ENCODE measurements at places on chromosomes 1 and 21. TPM values are rescaled to one million over a fixed set of nuclear protein-coding genes. Genes with fewer than 3 reads are reported as not detected.

AMY1A gene
- total RNA-seq, result not detected

DNA sequence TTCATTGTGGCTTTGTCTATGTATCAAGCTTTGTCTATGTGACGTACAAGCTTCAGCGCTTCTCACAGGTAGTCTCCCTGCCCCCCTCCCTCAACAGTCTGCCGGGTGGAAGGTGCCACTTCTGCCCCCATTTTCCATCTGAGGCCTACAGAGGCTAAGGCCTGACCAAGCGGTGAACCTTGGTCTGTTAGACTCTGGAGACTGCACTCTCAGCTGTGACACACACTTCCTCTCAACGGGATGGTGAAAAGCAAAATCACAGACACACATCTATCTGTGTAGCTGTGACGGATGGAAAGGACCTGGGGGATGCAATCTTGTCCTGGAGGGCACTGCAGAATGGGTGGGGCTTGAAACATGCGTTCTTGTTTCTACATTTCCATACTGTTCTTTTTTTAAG, 152.9 kb upstream of the EDN2 start:
- no peaks in the 10 kb centered on the region for H3K4me1 ChIP-seq
- no peak overlapping the region for H3K27ac ChIP-seq
- DNase-seq, result no peak
- H3K36me3 ChIP-seq, result no peaks in the 10 kb centered on the region
- H3K4me3 ChIP-seq, result no peak overlapping the region
- H3K27me3 ChIP-seq, result no peaks in the 10 kb centered on the region

DNA sequence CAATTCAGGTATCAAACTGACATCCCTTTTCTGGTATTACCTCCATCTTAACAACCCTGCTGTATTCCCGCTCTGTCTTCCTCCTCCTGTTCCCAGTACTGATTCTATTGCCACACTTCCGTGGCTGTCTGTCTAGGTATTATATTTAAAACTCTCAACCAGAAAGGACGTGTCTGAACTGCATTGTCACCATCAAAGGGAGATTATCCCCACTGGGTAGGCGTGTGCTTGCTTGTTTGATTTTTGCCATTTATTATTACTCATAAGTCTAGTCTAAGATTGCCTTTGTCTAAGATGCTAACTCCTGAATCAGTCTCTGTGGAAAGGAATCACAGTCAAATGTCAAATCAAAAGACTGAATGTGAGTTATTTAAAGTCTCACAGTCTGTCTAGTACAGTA, 650.1 kb downstream of the KCNT2 start:
- H3K4me1 ChIP-seq, result no peaks in the 10 kb centered on the region
- no peaks in the 10 kb centered on the region for H3K27me3 ChIP-seq
- H3K27ac ChIP-seq, result no peak overlapping the region

DNA sequence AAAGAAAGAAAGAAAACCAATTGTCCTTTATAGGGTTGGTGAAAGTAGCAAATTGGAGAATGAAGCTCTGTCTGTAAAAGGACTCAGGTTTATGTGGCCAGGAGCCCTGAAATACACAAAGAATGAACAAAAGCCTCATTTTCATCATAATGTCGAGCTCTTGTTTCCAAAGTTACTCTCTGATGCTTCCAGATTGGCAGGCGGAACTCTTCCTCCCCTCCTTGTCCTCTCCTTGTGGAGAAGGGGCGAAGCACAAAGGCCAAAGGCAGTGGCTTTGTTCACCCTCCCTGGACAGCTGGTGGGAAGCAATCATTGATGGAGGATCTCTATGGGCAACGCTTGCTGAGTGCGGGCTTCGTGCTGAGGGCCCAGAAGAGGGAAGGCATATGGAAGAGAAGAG, 5.6 kb downstream of the CA6 start:
- H3K27me3 ChIP-seq, result no peaks in the 10 kb centered on the region
- no peaks in the 10 kb centered on the region for H3K36me3 ChIP-seq
- no peak overlapping the region for H3K4me3 ChIP-seq
- DNase-seq, result no peak
- no peak overlapping the region for H3K27ac ChIP-seq
- H3K4me1 ChIP-seq, result no peaks in the 10 kb centered on the region

GRCh38 chr1:192691041-192691440, 55.1 kb downstream of the RGS13 start:
- no peaks in the 10 kb centered on the region for H3K4me1 ChIP-seq
- H3K27me3 ChIP-seq, result no peaks in the 10 kb centered on the region
- no peak overlapping the region for H3K27ac ChIP-seq
- no peak overlapping the region for H3K4me3 ChIP-seq
- DNase-seq, result no peak
- no peaks in the 10 kb centered on the region for H3K36me3 ChIP-seq

DNA sequence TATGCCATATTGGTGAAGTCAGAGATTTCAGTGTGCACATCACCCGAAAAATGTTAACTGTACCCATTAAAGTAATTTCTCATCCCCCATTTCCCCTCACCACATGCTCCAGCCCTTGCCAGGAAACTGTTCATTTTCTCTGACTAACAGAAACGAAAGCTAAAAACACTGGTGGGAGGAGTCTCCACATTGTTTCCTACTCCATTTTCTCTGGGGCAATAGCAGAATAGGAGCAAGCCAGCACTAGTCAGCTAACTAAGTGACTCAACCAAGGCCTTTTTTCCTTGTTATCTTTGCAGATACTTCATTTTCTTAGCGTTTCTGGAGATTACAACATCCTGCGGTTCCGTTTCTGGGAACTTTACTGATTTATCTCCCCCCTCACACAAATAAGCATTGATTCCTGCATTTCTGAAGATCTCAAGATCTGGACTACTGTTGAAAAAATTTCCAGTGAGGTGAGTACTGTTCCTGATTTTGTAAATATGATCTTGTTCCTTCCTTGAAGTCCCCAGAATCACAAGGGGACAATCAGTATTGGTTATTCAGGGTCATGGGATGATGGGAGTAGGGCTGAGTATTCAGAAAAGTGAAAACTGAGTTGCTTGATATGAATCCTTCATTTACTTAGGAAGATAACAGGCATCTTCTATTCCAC, at the start of gene IFI16:
Gene IFI16, plus strand, starts transcription at position 204 of the 658 bp plus-strand sequence. CDS start 4,774 bp downstream, outside the sequence.
- peak within 1 kb of the TSS; percentile 53 for H3K4me3 ChIP-seq
- DNase-seq, result peak; percentile 91
- peaks cover 2% of the 10 kb centered on the region for H3K36me3 ChIP-seq
- peak within 1 kb of the TSS; percentile 91 for H3K27ac ChIP-seq
- peaks cover 63% of the 10 kb centered on the region for H3K4me1 ChIP-seq
- H3K27me3 ChIP-seq, result no peaks in the 10 kb centered on the region

DNA sequence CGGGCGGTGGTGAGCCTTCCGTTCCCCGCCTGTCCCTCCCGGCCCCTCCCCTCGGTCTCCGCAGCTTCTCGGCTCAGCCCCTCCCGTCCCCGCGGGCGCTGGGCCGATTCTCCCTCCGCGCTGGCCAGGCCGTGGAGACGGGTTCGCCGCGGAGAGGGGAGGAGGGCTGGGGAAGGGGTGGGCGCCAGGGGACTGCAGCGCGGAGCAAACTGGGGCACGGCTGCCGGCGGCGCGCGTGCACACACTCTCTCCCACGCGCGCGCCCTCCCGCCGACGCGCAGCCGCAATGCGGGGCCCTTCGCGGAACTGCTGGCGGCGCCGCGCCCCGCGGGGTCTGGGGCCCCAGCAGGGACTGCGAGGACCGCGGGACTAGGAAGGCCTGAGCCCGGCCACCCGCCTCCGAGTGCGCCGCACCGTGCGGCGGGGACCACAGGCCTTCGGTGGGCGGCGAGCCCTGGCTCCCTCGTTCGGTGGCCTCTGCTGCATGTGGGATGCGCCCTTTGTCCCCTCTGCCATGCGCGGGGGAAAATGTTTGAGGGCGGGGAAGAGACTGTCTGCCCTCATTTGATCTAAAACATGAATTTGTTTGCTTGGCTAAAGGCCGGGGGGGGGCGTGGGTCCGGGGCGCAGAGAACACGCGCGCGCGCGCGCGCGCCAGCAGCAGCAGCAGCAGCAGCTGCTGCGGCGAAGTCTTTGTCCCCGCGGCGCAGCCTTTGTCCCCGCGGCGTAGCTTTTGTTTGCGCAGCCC, 90.7 kb upstream of the VAMP3 start:
- peak overlapping the region; percentile 95 for H3K4me3 ChIP-seq
- H3K36me3 ChIP-seq, result no peaks in the 10 kb centered on the region
- no peaks in the 10 kb centered on the region for H3K27me3 ChIP-seq
- peak overlapping the region; percentile 79 for H3K27ac ChIP-seq
- H3K4me1 ChIP-seq, result peaks cover 26% of the 10 kb centered on the region

REG4 gene
- not detected for total RNA-seq

GRCh38 chr1:9397997-9398526, 105.4 kb downstream of the SPSB1 start:
- no peak overlapping the region for H3K4me3 ChIP-seq
- H3K36me3 ChIP-seq, result no peaks in the 10 kb centered on the region
- no peak overlapping the region for H3K27ac ChIP-seq
- H3K4me1 ChIP-seq, result peaks cover 39% of the 10 kb centered on the region
- DNase-seq, result no peak

AMY2A gene
- total RNA-seq, result not detected

DNA sequence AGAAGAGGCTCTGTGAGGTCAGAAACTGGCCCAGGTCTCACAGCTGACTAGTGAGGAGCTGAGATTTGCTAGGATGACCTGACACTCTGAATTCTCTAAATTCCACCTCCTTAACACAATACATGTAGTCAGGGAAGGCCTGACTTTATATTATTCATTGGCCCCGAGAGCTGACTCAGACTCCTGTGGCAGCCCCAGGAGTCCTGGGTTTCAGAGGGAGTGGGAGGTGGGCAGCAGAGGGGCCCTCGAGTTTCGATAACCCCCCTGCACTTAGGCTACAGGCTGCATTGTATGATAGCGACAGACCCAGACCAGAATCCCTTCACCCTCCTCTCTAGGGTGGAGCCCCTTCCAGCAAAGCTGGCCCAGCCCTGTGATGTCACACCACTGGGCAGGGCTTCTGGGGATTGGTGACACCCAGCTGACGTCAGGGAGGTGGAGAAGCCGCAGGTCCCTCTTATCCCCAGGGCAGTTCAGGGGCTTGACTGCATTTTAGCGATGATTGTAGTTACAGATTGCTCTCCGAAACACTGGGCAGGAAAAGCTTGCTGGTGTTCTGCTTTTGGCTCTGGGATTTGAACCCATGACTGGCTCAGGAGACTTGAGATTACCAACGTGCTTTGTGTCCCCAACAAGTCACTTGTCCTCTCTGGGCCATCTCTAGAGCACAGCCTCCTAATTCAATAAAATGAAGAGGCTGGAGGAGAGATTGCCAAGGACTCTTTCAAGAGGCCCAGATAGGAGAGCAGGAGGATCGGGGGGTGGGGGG, 17.0 kb upstream of the GPR37L1 start:
- peak; percentile 96 for DNase-seq
- no peaks in the 10 kb centered on the region for H3K36me3 ChIP-seq
- H3K27me3 ChIP-seq, result no peaks in the 10 kb centered on the region
- peak overlapping the region; percentile 95 for H3K27ac ChIP-seq
- peaks cover 14% of the 10 kb centered on the region for H3K4me1 ChIP-seq
- no peak overlapping the region for H3K4me3 ChIP-seq

ITLN2 gene
- not detected for total RNA-seq

SYCP1 gene
- not detected for total RNA-seq

DNA sequence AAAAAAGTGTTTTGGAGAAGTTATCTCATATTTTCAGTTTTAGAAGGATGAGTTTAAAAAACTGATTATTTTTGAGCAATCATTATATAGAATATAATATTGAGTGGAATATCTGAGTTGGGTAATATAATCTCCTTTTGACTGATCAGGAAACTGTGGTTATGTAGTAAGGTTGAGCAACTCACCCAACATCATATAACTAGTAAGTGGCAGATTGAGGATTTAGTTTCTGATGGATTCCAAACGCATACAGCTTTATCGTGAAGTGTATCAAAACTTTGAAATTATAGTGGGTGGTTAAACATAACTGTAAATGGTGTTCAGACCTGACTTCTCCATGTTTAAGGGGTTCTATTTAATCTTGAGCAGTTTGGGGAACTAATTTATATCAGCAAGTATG, 98.6 kb downstream of the OLFM3 start:
- no peak overlapping the region for H3K27ac ChIP-seq
- H3K27me3 ChIP-seq, result no peaks in the 10 kb centered on the region
- no peak overlapping the region for H3K4me3 ChIP-seq
- DNase-seq, result no peak
- no peaks in the 10 kb centered on the region for H3K36me3 ChIP-seq
- no peaks in the 10 kb centered on the region for H3K4me1 ChIP-seq

NUF2 gene
- total RNA-seq, result not detected

DNA sequence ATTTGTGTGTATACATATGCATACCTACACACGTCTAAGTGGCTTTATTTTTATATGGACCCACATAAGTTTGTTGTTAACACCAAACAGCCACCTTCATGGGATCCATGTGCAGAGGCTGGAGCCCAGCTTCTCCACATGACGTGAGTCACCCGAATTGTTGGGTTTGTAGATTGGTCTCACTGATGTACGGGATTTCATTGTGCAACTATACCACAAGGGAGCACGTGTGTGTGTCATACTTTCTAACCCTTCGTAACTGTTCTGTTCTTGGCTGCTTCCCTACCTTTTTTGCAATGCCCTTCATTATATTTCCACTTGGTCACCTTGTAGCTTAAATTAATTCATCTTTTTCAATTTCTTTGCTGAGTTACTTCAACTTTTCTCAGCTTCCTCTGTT, 21.0 kb downstream of the SPRTN start:
- no peak overlapping the region for H3K27ac ChIP-seq
- DNase-seq, result no peak
- H3K36me3 ChIP-seq, result peaks cover 8% of the 10 kb centered on the region
- peaks cover 6% of the 10 kb centered on the region for H3K4me1 ChIP-seq

- no peak overlapping the region for H3K4me3 ChIP-seq
- H3K4me1 ChIP-seq, result peaks cover 32% of the 10 kb centered on the region
- no peaks in the 10 kb centered on the region for H3K27me3 ChIP-seq
Observed at GRCh38 chr1:61842863-61843514, 100.7 kb downstream of the PATJ start.

TEX38 gene
- total RNA-seq, result not detected

GRCh38 chr1:208691012-208691411, 446.8 kb upstream of the PLXNA2 start:
- H3K4me3 ChIP-seq, result no peak overlapping the region
- DNase-seq, result no peak
- H3K27me3 ChIP-seq, result no peaks in the 10 kb centered on the region
- no peaks in the 10 kb centered on the region for H3K4me1 ChIP-seq

SIPA1L2 gene
- 37.5 TPM for total RNA-seq

DNA sequence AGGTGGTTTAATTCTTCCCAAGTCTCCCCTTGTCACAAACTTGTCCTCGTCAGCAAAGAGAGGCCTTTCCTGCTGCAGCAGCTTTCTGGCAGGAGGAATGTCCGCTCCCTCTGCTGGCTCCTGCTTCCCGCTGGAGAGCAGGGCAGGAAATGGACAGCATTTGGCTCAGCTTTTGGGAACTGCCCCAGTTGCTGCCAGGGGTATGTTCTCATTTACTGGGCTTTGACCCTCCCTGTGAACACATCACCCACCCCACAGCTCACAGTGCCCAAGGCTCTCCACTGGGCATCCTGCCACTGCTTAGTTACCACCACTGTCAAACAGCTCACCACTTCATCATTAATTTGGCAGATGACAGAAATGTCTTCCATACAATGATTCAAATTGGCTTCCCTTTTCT, 75.4 kb downstream of the MRPL37 start:
- peak overlapping the region; percentile 92 for H3K27ac ChIP-seq
- no peaks in the 10 kb centered on the region for H3K27me3 ChIP-seq
- peak; percentile 72 for DNase-seq

MEX3A gene
- 1.6 TPM for total RNA-seq

GRCh38 chr1:14826731-14827326, 228.3 kb downstream of the KAZN start:
- H3K27me3 ChIP-seq, result no peaks in the 10 kb centered on the region
- peak overlapping the region; percentile 43 for H3K27ac ChIP-seq
- no peak overlapping the region for H3K4me3 ChIP-seq
- DNase-seq, result no peak
- H3K4me1 ChIP-seq, result no peaks in the 10 kb centered on the region
- H3K36me3 ChIP-seq, result no peaks in the 10 kb centered on the region

ZSCAN20 gene
- total RNA-seq, result 6.8 TPM

GRCh38 chr1:164771041-164771618, 212.1 kb downstream of the PBX1 start:
- H3K27ac ChIP-seq, result peak overlapping the region; percentile 51
- H3K4me3 ChIP-seq, result no peak overlapping the region
- H3K27me3 ChIP-seq, result no peaks in the 10 kb centered on the region
- DNase-seq, result no peak

XCL1 gene
- total RNA-seq, result not detected

Data from stomach (tissue), 19 donors.